ENCODE measurements at places on chromosomes 7 and 10. TPM values are rescaled to one million over a fixed set of nuclear protein-coding genes. Genes with fewer than 3 reads are reported as not detected.

The ANXA11 gene
- total RNA-seq, result 83.3 TPM

The HOXA1 gene
- total RNA-seq, result 0.80 TPM

The KIF11 gene
- 0.66 TPM for total RNA-seq

The SPAG6 gene
- total RNA-seq, result not detected

The AGBL3 gene
- 4.3 TPM for total RNA-seq

The SUN3 gene
- not detected for total RNA-seq

DNA sequence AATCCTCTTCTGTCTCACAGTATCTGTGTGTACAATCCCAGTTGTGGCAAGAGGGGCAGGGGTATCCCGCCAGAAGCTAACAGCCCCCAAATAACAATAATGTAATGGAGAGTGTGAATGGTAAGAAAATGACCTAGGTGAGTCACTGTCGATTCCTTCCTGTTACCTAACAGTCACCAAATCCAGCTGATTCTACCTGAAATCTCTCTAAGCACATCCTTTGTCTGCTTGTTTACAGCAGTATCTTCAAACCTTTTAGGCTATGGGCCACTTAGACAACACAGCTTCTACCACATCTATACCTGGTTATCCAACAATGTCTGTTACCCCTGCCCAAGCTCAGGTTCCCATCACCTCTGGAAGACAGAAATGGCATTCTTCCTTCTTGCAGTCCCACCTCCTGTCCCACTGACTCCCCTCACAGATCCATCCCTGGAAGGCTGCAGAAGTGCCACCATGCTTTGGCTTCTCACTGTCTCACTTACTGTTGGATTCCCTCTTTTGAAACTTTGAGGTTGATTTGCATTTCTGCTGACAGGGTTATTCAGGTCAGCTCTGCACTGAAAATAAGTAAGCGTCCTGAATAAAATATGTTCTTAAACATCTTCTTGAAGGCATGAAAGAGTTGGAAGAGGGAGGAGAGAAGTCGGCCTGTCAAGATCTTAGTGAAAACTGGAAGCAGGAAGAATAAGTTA is 13.1 kb downstream of the PIP4K2A start:
- DNase-seq, result no peak

DNA sequence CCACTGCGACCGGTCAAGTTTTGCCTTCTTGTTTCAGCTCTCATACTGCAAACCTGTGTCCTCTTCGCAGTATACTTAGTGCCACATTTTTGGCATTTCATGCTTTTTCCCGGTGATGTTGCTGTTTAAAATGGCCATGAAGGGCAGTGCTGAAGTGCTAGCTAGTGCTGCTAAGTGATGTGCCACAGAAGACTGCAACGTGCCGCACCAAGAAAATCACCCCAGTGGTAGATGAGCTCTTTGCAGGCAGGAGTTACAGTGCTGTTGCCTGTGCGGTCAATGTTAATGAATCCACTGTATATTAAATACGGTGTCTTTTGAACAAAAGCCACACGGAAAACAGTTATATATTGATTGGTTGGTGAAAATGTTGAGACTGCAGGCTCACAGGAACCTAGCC is 120.3 kb downstream of the ANLN start:
- DNase-seq, result no peak

GRCh38 chr10:11194859-11195586 is 177.4 kb downstream of the CELF2 start:
- no peak for DNase-seq

Data from breast epithelium (tissue), 4 donors.